Endothelial cell of umbilical vein (primary cell): ENCODE measurements at places on chromosomes 1 and 21. TPM values are rescaled to one million over a fixed set of nuclear protein-coding genes. Genes with fewer than 3 reads are reported as not detected.
A peak's percentile ranks its signal among the peaks of the same experiment; 100 is the strongest.

DNA sequence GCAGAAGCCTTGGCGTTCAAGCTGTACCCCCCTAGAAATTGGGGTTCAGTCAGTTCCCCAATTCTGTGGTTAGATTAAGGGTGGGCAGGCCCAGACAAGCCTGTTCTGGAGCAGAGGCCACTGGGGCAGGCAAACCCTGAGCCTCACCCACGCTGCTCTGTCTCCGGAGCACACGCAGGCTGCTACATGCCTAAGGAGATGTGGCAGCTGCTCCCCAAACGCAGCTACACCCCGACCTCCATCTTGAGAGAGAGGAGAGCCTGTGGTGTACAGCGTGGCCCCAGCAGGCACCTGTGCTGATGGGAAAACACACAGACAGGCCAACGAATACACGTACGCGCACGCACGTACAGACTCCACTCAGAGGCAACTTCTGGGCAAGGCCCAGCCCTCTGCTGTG lies 33.9 kb upstream of the GRHL3 start:
- no peaks in the 10 kb centered on the region for H3K36me3 ChIP-seq
- DNase-seq = no peak
- peaks cover 10% of the 10 kb centered on the region for H3K4me1 ChIP-seq
- peaks cover 6% of the 10 kb centered on the region for H3K27me3 ChIP-seq
- no peak overlapping the region for H3K4me3 ChIP-seq

DNA sequence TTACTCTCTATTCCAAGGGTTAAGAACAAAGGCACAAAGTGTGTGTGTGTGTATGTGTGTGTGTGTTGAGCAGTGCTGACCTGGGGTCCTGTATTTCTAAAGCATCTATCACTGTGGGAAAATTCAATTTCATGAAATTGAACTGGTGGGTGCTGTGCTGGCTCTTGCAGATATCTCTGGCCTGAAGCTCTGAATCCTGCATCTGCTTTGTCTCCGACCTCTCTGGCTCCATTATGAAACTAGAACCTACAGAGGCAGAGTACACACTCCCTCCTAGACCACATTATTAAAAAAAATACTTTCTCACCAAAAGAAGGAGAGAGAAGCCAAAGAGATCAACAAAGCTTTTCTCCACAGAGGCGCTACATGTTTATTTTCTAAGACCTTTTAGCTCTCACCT lies 88.4 kb upstream of the PDE4B start:
- H3K4me1 ChIP-seq = no peaks in the 10 kb centered on the region
- H3K4me3 ChIP-seq = no peak overlapping the region
- H3K27ac ChIP-seq = no peak overlapping the region
- H3K27me3 ChIP-seq = peaks cover 4% of the 10 kb centered on the region

GRCh38 chr1:17916702-17917101 lies 161.6 kb downstream of the ACTL8 start:
- no peaks in the 10 kb centered on the region for H3K36me3 ChIP-seq
- H3K4me1 ChIP-seq = no peaks in the 10 kb centered on the region
- no peak overlapping the region for H3K4me3 ChIP-seq
- H3K27ac ChIP-seq = no peak overlapping the region

- peaks cover 17% of the 10 kb centered on the region for H3K4me1 ChIP-seq
- no peak for DNase-seq
- no peaks in the 10 kb centered on the region for H3K36me3 ChIP-seq
- H3K4me3 ChIP-seq = no peak overlapping the region
- no peak overlapping the region for H3K27ac ChIP-seq
Observed at GRCh38 chr21:17368748-17369363, 144.0 kb upstream of the CXADR start.

GRCh38 chr1:200866521-200866920 lies 6.3 kb upstream of the GPR25 start:
- peaks cover 8% of the 10 kb centered on the region for H3K27me3 ChIP-seq
- no peak overlapping the region for H3K4me3 ChIP-seq
- no peak for DNase-seq
- peaks cover 4% of the 10 kb centered on the region for H3K36me3 ChIP-seq

DNA sequence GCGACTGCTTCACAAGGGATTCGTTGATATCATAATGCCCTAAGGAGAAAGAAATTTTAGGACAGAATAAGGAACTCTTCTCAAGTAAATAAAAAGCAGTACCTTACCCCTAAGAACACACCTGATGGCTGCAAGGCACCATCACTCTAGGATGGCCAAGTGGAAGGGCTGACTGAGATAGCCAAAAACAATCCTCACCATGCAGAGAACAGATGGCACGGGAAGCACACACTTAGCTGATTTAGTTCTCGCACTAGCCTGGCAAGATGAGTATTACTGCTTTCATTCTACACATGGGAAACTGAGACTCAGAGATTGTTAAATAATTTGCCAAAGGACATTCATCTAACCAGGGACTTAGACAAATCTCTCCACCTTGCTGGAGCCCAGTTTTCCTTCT lies 43.8 kb downstream of the STPG1 start:
- no peaks in the 10 kb centered on the region for H3K36me3 ChIP-seq
- no peaks in the 10 kb centered on the region for H3K27me3 ChIP-seq
- H3K27ac ChIP-seq = no peak overlapping the region
- no peak overlapping the region for H3K4me3 ChIP-seq
- H3K4me1 ChIP-seq = no peaks in the 10 kb centered on the region

- H3K4me1 ChIP-seq = peaks cover 19% of the 10 kb centered on the region
- H3K27ac ChIP-seq = no peak overlapping the region
- no peak overlapping the region for H3K4me3 ChIP-seq
- H3K36me3 ChIP-seq = no peaks in the 10 kb centered on the region
- H3K27me3 ChIP-seq = peaks cover 15% of the 10 kb centered on the region
Observed at GRCh38 chr1:205580140-205580922, 51.5 kb downstream of the ELK4 start.

- no peaks in the 10 kb centered on the region for H3K36me3 ChIP-seq
- H3K4me3 ChIP-seq = no peak overlapping the region
- peak; percentile 80 for DNase-seq
- peaks cover 5% of the 10 kb centered on the region for H3K4me1 ChIP-seq
- no peak overlapping the region for H3K27ac ChIP-seq
Observed at GRCh38 chr1:24283326-24284155, 35.6 kb upstream of the GRHL3 start.

- H3K4me3 ChIP-seq = no peak overlapping the region
- no peaks in the 10 kb centered on the region for H3K36me3 ChIP-seq
- no peak for DNase-seq
Observed at GRCh38 chr1:53183095-53183990, 13.3 kb upstream of the CPT2 start.

GRCh38 chr1:94384485-94385265 lies 33.5 kb upstream of the ABCD3 start:
- DNase-seq = peak; percentile 28
- H3K4me3 ChIP-seq = no peak overlapping the region
- peaks cover 7% of the 10 kb centered on the region for H3K27me3 ChIP-seq
- no peak overlapping the region for H3K27ac ChIP-seq

DNA sequence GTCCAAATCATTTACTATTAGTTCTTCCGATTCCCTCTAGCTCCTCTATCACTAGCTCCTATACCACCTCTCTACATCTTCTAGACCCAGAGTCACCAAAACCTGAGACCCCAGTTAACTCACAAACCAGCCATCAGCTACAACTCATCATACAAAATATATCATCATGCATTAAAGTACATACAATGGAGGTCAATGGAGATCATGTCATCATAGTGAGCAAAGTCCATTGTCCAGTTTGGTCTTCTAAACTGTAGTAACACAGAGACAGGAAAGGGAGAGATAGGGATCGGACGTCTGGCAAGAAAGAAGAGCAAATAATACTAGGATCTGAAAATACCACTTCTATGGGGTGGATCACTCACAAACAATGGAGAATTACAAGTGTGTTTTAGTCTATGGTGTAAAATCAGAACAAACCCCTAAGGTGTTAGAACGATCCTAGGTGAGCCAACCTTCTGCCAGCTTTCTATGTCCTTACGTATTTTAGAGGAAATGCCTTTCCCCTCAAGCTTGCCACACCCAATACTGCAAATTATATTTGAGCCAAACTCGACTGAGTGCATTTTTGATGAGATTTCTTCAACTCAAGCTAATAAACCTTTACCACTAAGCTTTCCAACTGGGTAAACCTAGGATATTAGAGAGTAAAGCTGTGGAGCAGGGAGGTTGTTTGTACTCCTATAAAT lies 3.9 kb downstream of the ADIPOR1 start:
- no peak overlapping the region for H3K27ac ChIP-seq
- peaks cover 31% of the 10 kb centered on the region for H3K4me1 ChIP-seq
- DNase-seq = no peak

DNA sequence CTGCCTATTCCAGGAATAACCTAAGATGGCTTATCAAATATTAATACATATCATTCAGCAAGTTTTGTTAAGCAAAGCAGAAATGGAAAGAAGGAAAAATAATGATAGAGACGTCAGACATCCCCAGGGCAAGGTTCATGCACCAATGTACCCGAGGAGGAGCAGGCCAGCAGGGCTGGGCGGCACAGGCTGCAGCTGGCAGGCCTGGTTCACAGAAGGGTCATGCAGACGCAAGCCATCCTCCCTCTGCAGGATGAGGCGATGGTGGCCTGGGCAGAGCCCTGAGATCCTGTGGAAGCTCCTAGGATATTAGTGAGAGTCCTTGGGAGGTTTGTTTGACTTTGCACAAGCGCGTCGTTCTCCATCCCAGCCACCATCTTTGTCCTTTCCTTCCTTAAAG lies 30.0 kb downstream of the BATF3 start:
- H3K27ac ChIP-seq = no peak overlapping the region
- no peak overlapping the region for H3K4me3 ChIP-seq
- H3K27me3 ChIP-seq = peaks cover 22% of the 10 kb centered on the region
- DNase-seq = no peak

GRCh38 chr1:151809290-151809984 lies 4.2 kb upstream of the LINGO4 start:
- no peaks in the 10 kb centered on the region for H3K4me1 ChIP-seq
- no peak overlapping the region for H3K4me3 ChIP-seq
- no peak for DNase-seq
- H3K36me3 ChIP-seq = no peaks in the 10 kb centered on the region
- no peak overlapping the region for H3K27ac ChIP-seq

- no peak overlapping the region for H3K4me3 ChIP-seq
- H3K27ac ChIP-seq = no peak overlapping the region
- DNase-seq = no peak
- no peaks in the 10 kb centered on the region for H3K27me3 ChIP-seq
Observed at GRCh38 chr1:185680453-185680852, 53.7 kb upstream of the HMCN1 start.

GRCh38 chr1:226990133-226990716 lies 50.1 kb downstream of the COQ8A start:
- H3K36me3 ChIP-seq = peaks cover 5% of the 10 kb centered on the region
- H3K27me3 ChIP-seq = no peaks in the 10 kb centered on the region
- no peak overlapping the region for H3K4me3 ChIP-seq
- H3K4me1 ChIP-seq = peaks cover 23% of the 10 kb centered on the region

GRCh38 chr21:34983680-34984086 lies 65.4 kb downstream of the RUNX1 start:
- peak overlapping the region; percentile 90 for H3K27ac ChIP-seq
- peak; percentile 40 for DNase-seq
- peaks cover 19% of the 10 kb centered on the region for H3K4me1 ChIP-seq
- H3K27me3 ChIP-seq = peaks cover 2% of the 10 kb centered on the region

- no peak overlapping the region for H3K27ac ChIP-seq
- no peak for DNase-seq
- peaks cover 50% of the 10 kb centered on the region for H3K4me1 ChIP-seq
- H3K27me3 ChIP-seq = no peaks in the 10 kb centered on the region
- H3K4me3 ChIP-seq = no peak overlapping the region
Observed at GRCh38 chr21:38467911-38468310, 30.4 kb downstream of the ERG start.

- no peak for DNase-seq
- no peak overlapping the region for H3K4me3 ChIP-seq
- H3K36me3 ChIP-seq = no peaks in the 10 kb centered on the region
- H3K27ac ChIP-seq = no peak overlapping the region
- H3K27me3 ChIP-seq = no peaks in the 10 kb centered on the region
Observed at GRCh38 chr1:225720937-225721336, 56.7 kb upstream of the SRP9 start.

- no peak overlapping the region for H3K27ac ChIP-seq
- H3K27me3 ChIP-seq = peaks cover 20% of the 10 kb centered on the region
- no peak overlapping the region for H3K4me3 ChIP-seq
- no peak for DNase-seq
- H3K4me1 ChIP-seq = no peaks in the 10 kb centered on the region
Observed at GRCh38 chr21:35711213-35711612, 349.1 kb downstream of the SETD4 start.

- H3K4me3 ChIP-seq = no peak overlapping the region
- H3K27ac ChIP-seq = no peak overlapping the region
- DNase-seq = no peak
- no peaks in the 10 kb centered on the region for H3K4me1 ChIP-seq
- H3K27me3 ChIP-seq = no peaks in the 10 kb centered on the region
Observed at GRCh38 chr1:182301467-182302198, 90.0 kb downstream of the GLUL start.

DNA sequence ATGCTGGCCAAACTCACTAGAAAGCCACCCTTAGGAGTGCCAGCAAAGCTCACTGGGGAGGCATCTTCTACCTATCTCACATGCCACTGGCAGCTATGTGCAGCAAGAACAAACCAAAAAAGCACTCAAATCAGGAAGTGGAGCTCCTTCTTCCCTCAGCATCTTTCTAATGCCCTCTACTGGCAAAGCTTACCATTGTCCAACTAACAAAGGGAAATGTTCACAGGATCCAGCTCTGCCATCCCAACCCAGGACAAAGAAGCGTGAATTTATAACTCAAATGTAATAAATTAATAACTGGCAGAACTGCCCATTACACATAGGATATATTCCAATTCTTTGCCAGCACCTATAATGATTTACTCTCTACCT lies 38.9 kb downstream of the LEPR start:
- no peak overlapping the region for H3K27ac ChIP-seq
- DNase-seq = peak; percentile 50
- H3K36me3 ChIP-seq = no peaks in the 10 kb centered on the region
- H3K4me3 ChIP-seq = no peak overlapping the region

- no peaks in the 10 kb centered on the region for H3K36me3 ChIP-seq
- H3K4me1 ChIP-seq = peaks cover 3% of the 10 kb centered on the region
- no peak overlapping the region for H3K27ac ChIP-seq
- DNase-seq = peak; percentile 68
Observed at GRCh38 chr1:203769505-203770343, 4.7 kb downstream of the LAX1 start.

Gene SH2D1B
- total RNA-seq = not detected in 2 replicates

Gene IVL
- total RNA-seq = not detected in 2 replicates

Gene CLCA4
- not detected in 2 replicates for total RNA-seq

Gene DDX20
- 14.5 and 15.9 TPM in 2 replicates for total RNA-seq

Gene LCE2B
- total RNA-seq = not detected in 2 replicates

Gene HHAT
- 2.4 TPM in 2 replicates for total RNA-seq

Gene SLAMF7
- not detected in 2 replicates for total RNA-seq

Gene CHODL
- total RNA-seq = not detected in 2 replicates

Gene OR2L3
- not detected in 2 replicates for total RNA-seq
